GDM1 (cell line): ENCODE measurements at places on chromosomes 6 and 20.

DNA sequence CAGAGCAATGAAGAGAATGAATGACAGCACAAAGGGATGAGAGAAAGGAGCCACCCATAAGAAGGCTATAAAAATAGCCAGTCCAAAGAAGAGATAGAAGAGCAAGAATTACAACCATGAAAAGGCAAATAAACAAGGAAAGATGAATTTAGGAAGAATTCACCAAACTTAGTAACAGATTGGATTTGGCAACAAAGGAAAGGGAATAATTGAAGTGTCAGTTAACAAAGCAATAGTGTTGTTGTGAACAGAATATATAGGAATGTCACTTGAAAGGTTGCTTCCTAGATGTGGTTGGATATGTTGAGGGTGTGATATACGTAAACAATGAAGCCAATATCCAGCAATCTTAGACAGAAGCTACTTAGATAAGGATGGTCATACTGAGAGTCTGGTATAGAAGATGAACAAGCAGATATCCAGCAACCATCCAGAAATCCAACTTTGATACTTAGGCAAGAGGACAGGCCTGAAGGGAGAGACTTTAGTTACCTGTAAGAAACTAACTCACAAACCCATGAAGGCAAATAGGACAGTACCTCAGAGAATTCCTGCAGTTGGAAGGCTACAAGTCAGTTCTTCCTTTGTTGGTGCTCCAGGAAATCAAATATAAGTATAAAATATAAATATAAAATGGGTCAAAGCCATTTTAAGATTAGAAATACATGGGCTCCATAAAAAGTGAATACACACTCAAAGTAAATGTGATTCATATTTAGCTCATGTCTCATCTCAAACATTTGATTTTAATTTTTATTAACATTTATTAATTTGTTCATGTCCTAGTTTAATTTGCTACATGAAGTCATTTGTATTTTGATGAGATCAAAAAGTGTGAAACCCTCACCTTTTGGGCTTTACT, 106.5 kb downstream of the HFE start:
- DNase-seq, result no peak

DNA sequence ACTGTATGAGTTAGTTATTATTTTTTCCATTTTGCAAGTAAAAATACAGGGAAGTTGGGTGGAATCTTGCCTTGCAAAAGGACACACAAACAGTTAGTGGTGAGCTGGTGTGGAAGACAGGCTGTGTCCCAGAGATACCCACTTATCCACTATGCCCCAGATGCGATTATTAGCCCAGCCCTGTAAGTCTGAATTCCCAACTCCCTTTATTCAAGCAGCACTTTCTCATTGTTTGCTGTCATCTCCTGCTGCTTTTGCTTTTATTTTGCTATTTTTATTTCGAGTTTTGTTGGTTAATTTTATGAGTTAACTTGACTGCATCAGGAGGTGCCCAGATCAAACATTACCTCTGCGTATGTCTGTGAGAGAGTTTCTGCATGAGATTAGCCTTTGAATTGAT, 239.4 kb downstream of the DOK5 start:
- DNase-seq, result no peak

DNA sequence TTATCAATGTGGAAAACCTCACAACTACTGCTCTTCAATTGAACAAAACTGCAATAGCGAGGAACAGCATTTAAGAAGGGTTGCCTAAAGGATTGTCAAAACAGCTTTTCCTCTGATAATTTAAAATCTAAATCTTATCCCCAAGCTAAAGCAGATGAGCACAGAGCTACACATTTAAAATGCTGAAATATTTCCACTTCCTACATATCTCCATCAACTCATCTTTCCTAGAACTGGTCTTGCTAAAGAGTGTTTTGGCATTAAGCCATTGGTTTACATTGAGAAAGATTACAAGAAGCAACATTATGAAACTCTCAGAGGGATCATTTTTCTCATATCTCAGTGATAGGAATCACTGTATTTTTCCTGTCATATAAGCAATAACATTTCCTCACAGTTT, 3.6 kb downstream of the OR10C1 start:
- DNase-seq, result no peak

DNA sequence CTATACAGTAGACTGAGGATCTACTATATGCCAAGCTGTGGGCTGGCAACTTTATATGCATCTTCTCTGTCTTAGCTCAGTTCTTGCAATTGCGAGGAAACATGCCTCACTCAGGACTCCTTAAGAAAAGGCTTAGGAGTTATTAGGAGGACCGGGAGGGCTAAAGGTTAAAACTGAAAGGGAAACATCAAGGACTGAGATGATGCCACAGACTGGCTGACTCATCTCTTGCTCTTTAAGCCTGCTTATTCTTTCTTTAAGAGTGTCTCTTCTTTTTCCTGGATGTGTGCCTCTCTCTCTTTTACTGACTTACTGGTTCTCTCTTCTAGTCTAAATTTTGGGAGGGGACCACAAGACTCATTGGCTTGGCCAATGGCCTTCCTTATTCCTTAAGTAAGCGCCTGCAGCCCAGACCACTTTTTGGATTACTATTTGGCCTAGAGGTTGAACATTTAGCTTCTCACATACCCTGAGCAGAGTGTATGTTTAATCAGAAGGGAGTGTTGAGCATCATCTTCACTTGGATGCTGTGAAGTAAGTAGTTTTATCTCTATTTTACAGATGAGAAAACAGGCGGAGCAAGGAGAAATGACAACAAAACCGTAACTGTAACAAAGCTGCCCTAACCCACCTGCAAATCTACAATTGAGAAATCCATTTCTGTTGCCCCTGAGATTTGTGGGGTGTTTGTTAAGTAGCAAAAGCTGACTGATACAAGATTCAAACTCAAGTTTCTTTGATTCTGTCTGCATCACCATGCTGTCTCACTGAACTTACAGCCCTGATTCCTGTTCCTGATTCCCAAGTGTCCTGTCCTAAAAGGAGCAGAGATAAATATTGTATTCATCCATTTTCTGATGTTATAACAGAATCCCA, 7.2 kb upstream of the SDC4 start:
- DNase-seq, result no peak

DNA sequence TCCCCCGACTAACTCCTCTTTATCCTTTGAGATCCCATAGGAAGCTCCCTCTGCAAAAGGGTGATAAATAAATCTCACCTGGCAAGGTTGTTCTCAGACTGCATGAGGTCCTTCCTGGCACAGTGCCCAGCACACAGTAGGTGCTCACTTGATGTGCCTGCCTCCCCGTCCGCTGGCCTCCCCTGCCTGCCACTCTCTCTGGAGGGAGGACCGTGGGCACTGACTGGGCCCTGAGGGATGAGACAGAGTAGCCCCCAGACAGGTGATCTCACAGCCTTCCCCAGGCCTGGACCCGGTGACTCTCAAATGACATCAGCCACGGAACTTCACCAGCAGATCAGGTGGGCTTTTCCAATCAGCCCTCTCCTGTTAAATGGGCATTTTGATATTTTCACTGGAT, 57.4 kb downstream of the CHMP4B start:
- no peak for DNase-seq

DNA sequence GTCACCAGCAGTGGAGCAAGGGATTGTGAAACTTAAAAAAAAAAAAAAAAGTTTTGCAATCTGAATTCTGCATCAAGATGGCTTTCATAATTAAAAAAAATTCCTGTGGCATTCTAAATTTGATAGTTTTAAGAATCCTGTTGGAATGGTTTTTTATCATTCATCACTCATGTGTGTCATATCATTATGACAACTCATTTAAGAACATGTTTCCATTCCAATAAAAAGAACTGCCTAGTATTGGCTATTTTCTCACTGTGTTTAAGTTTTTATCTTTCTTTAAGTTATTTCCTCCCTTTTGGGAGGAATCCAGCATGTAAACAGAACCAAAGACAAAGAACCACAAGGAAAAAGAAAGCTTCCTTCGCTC, 26.2 kb upstream of the RHAG start:
- DNase-seq, result no peak

DNA sequence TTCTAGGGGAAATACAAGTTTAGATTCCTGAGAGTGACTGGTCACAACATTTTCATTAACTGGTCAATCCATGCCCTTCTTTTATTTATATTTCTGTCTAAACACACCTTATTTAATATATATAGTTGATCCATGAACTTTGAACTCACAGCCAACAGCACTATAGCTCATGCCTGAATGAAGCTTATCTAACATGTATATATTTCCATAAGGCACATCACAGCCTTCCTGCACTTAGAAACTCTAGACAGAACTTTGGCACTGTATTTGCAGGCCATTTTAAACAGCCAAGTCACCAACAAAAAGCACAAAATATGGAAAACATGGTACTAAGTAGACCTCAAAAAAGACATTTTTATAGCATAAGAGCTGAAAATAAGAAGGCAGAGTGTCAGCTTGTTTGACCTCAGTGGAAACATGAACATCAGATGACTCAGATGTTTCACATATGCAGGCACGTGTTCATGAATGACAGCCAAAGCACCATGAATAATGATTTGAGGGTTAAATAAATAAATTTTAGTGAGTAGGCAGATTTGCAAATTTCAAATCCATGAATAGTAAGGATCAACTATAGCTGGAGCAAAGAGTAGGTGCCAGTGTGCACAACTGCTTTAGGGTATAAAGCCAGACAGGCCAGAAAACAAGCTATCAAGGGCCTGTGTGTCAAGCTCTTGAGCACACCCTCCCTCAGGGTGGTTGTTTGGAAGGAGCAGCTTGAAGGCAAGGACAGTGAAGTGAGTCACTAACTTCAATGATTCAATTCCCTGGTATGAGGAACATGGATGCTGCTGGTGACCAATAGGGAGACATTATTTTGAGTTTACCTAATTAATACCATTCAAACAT, 88.9 kb upstream of the NT5E start:
- no peak for DNase-seq

DNA sequence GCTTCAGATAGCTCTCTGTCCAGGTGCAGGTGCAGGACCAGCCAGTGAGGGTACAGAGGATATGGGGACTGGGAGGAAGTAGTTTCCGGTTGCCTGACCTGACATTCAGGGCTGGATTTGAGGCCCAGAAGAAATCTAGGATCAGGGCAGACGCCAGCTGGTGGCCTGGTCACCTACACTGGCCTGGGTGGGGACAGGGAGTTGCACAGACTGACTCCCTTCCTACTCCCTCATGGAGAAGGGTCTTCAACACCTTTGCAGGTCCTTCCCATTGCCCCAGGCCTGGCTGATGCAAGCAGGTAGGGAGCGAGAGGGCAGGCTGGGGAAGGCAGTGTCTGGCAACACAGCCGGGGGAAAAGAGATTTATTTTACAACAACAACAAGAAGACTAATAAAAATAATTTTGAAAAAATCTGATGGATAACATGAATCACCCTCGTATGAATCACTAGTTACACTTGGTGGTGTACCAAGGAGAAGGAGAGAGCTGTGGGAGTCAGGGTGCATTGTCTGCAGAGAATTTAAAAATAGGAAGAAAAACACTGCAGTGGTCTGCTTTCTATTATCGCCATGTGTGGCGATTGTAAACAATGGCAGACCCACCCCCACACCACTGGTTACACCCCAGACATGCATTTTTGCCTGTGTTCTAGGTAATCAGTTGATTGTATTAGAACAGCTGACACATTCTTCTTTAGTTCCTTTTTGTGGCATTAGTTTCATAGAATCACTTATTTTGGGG, 62.3 kb upstream of the SNX9 start:
- no peak for DNase-seq

- no peak for DNase-seq
Measured at GRCh38 chr6:1497761-1498105, 108.4 kb downstream of the FOXF2 start.

GRCh38 chr6:130262008-130262407, 39.3 kb upstream of the SAMD3 start:
- DNase-seq, result no peak

- DNase-seq, result no peak
Measured at GRCh38 chr20:38840053-38840893, 34.8 kb downstream of the PPP1R16B start.

DNA sequence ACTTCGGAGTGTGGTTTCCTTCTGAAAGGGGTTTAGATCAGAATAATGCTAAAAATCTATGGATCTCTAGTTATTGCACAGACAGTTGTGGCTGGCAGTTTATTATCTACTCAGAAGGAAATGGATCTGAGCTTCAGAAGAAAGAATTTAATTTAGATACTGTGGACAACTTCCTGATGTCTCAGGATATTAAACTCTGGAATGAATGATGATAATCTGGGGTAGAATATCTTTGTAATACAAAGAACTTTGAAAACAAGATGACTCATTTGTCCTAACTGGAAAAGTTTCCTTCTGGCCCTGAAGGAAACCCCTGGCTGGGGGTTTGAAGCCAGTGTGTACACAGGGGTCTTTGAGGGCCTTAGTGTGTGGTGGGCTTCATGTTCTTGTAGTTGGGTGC, 78.0 kb downstream of the EDN3 start:
- no peak for DNase-seq

DNA sequence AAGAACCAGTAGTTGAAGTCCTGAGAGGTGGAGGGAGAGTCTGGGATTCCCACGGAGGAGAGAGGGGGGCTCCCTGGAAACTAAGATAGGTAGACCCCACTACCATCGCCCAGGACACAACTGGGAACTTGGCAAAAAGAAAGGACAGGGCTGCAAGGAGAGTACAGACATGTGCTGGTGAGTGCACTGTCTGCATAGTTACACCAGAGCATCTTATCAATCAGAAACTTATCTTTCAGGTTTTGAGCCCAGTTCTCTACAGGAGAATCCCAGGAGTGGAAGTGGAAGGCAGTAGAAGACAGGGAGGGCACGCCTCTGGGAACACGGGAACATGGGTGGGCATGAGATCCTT, 12.2 kb downstream of the NFKBIL1 start:
- DNase-seq, result no peak

- DNase-seq, result no peak
Measured at GRCh38 chr20:33732166-33732970, 572 bp downstream of the ZNF341 start.

DNA sequence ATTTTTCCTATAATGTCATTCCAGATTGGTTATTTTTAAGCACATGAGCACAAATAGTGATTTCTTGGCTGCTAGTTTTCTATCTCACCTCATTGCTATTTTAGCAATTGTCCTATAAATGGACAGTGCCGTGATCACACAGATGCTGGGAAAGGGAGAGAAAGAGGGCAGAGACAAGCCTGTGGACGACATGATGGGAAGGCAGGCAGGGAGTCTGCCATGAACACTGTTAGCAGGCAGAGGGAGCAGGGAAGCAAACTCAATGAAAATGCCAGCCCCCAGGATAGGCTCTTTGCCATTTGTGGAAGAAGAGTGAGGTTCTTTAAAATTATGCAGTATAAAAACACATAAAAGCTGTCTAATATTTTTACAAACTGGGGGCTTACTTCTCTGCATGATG, 96.8 kb downstream of the ADTRP start:
- no peak for DNase-seq

- DNase-seq, result no peak
Measured at GRCh38 chr6:1577896-1578745, 31.6 kb upstream of the FOXC1 start.

- no peak for DNase-seq
Measured at GRCh38 chr6:82419859-82420258, 56.2 kb downstream of the TPBG start.
